ENCODE measurements at places on chromosomes 3 and 15. TPM values are rescaled to one million over a fixed set of nuclear protein-coding genes. Genes with fewer than 3 reads are reported as not detected.

DNA sequence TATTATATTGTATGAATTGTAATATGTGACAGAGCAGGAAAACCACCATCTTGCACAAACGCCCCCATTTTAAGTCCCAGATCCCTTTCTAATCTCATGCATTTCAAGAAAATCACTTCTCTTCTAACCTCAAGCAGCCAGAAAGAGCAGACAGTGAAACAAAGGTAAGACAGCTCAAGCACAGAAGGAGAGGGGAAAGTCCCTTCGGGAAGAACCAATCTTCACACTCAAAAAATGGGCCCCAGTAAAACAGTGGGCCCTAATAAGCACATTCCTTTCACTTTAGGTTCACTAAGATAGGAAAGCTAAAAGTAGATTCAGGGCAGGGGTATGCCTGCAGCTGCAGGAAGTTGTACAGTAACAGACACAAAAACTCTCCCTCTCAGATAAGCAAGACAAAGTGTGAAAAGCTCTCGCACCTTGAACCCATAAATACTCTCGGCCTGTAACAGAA is 1268.7 kb downstream of the SI start:
- DNase-seq, result no peak

GRCh38 chr15:51318382-51319150 is 19.8 kb downstream of the CYP19A1 start:
- no peak for DNase-seq

DNA sequence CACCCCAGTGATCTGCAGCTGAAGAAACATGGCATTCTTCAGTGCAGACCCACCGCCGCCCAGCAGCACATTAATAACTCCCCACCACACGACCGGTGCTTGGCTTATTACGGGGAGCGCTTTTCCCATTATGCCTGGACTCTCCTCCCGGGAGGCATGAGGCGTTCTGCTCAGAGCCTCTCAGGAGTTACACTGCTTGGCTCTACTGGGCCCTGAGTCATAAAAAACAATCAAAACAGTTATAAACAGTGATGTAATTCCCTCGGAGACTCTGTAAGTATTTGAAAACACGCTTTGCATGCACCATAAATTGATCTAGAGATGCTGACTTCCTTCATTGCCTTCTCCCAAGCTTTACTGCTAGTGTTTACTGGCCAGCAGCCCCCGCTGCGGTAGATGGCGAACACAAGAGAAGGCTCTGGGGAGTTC is 77.1 kb upstream of the SNRPA1 start:
- no peak for DNase-seq

Gene GUCA1C
- total RNA-seq, result not detected

Measured in left lobe of liver (tissue), 2 donors.